ENCODE measurements at places on chromosomes 1 and 21.

GRCh38 chr1:182990413-182991144 lies 32.6 kb upstream of the LAMC1 start:
- no peak for DNase-seq

- no peak for DNase-seq
These were observed 9.9 kb downstream of the MYOM3 start for GRCh38 chr1:24101796-24102586.

DNA sequence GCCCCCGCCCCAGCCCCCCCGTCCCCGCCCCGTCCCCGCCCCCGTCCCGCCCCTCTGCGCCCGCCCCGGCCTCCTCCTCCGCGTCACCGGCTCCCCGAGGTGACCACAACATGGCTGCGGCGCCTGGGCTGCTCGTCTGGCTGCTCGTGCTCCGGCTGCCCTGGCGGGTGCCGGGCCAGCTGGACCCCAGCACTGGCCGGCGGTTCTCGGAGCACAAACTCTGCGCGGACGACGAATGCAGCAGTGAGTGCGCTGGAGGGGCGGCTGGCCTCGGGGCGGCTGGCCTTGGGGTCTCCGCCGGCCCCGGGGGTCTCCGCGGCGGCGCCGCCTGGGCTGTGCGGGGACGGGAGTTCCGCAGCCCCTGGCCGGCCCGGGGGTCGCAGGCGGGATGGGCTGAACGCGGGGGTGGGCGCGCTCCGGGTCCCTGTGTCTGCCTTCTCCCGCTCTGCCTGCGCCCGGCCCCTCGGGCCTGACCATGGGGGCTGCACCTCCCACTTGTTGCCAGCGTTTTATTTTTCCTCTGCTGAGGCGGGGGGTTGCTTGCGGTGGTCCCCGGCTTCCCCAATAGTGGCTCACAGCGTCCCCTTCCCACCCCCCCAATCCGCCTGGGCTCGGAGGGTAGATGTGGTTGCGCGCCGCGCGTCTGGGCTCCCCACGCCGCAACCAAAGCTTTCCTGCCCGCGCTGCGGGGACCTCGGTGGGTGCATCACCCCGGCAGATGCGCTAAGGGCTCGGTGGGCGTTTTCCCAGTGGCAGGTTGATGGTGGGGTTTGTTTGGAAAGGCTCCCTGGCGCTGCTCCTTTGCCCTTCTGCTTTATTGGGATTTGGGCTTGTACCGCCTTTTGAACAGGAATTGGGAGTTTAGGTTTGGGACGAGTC lies at the start of gene MIA3:
Gene MIA3, plus strand, starts transcription at position 97 of the 879 bp plus-strand sequence. Its CDS starts 14 bp downstream, at position 111.
- DNase-seq = no peak

DNA sequence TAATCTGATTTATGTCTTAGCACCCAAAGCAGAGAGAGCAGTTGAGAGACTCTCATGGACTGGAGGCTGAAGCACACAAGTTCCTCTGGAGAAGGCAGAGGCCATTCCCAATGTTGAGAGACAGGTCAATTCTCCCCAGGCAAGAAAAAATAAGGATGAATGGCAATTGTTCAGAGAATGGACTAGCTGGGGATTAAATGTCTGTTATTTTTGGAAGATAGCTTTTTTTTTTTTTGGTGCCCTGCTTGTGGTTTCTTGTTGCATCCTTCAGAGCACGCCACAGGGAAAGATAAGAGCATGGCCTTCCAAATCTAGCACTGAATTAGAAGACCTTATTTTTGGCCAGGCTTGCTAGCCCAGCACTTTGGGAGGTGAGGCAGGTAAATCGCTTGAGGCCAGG lies 65.6 kb upstream of the ERRFI1 start:
- no peak for DNase-seq

DNA sequence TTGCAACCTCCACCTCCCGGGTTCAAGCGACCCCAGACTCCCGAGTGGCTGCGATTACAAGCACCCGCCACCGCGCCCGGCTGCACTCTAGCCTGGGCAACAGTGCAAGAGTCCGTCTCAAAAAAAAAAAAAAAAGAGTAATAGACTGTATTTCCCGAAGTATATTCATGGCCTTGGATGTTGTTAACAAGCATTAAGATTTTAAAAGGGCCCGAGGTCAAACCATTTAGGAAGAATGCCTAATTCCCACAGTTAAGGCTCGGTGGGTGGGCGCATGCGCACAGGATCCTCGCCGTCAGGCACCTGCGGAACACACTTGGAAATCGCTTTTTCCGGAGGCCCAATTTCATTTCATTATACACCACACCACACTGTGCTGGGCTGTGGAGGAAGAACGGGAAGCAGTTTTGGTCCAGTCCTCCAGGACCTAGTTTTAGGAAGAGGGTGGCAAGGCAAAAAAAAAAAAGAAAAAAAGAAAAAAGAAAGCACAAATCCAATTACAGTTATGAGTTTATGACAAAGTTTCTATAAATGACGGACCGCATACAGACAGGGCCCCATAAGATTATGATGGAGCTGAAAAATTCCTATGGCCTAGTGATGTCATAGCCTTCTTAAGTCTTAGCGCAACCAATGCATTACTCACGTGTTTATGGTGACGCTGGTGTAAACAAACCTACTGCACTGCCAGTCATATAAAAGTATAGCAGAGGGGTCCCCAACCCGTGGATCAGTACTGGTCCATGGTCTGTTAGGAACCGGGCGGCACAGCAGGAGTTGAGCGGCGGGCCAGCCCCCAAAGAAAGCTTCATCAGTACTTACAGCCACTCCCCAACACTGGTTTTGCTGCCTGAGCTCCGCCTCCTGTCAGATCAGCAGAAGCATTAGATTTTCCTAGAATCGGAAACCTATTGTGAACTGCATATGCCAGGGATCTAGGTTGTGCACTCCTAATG lies 38.2 kb downstream of the H3-3A start:
- DNase-seq = no peak

GRCh38 chr1:32349211-32349708 lies 13.0 kb downstream of the FAM229A start:
- DNase-seq = no peak

DNA sequence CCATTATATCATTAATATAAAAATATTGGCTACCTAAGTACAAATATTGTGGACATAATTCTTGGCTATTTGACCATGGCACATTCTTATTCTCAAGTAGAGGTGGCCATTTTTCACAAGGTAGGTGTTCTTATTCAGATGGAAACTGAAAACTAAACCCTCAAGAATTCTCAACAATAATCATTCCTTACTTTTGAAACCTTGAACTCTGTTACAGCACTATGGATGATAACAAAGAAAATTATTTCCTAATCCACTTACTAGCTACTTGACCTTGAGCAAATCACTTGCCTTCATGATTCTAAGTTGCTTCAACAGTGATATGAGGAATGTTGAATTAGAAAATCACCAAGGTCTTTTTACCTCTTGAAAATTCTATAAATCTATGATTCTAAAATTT lies 482.2 kb downstream of the PTPRC start:
- no peak for DNase-seq

DNA sequence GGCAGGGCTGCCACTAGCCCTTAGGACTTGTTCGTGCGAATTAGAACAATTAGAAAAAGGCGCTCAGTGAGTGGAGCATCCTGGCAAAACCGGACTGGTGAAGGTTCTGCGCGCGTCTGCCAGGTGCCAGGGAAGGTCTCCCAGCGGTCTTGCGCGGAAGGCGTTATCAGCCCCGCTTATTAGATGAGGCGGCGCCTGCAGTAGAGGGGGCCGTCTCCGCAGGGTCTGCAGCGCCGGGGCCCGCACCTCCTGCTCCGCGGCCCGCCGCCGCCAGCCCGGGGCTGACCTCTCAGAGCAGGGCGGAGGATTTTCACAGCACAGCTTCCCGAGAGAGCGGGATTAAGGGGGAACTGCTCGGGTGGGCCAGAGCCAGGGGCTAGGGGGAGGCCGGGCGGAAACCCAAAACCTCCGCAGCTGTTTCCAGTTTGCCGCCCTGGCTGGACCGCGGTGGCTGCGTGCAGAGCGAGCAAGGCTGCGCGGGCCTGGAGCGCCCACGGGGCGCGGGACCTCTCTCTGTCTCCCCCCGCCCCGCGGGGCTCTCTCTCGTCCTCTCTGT lies 155.2 kb downstream of the FOXD2 start:
- no peak for DNase-seq

DNA sequence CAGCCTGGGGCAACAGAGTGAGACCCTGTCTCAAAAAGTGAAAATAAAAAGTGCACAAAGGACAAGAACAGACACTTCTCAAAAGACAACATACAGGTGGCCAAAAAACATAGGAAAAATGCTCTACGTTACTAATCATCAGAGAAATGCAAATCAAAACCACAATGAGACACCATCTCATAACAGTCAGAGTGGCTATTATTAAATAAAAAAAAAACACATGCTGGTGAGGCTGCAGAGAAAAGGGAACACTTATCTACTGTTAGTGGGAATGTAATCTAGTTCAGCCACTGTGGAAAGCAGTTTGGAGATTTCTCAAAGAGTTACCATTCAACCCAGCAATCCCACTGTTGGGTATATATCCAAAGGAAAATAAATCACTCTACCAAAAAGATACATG lies 173.2 kb downstream of the SMYD3 start:
- DNase-seq = no peak

GRCh38 chr1:165162671-165163241 lies 193.8 kb downstream of the LMX1A start:
- DNase-seq = no peak

DNA sequence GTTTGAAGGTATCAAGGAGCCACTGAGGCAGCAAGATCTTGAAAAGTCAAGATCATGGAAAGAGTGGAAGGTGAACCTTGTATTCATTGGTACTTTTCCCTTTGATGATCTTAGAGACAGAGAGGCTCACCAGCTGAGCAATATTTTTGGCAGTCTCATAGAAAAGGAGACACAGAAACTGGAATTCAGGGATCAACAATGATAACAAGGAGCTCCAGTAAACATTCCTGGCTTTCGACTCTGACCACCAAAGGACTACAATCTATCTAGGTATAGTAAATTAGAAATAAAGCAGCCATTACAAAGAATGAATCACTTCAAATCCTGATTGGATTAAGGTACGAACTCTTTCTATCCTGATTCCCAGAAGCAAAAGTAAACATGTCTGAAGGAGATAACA lies 615.4 kb downstream of the KIF26B start:
- DNase-seq = no peak

- no peak for DNase-seq
These were observed 2.4 kb upstream of the PARS2 start for GRCh38 chr1:54766726-54767125.

DNA sequence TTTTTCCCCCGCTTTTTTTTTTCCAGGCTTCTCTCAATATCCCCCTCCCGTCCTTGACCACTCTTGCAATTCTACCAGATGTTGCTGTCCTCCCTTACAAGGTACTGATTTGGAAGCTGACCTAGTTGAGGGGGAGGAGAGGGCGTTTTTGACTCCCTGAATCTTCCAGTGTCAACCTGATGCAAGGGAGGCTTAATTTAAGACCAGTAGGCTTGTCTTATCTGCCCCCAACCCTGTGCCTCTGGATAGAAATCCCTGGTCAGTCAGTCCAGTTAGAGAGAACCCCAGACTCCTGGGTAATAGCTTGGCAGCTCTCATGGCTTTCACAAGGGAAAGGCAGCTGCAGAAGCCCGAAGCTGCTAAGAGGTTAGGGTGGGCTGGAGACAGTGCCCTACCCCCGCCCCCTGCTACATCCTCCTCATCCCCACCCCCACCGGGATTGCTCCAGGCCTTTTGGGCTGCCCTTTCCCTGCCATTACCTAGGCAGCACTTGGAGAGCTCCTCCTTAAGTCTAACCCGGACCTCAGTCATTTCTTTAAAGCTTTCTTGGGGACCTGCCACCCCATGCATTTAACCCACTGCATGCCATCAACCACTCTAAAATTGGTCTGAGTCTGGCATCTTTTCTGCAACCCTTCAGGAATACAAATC lies 3.6 kb downstream of the ACKR1 start:
- DNase-seq = no peak

DNA sequence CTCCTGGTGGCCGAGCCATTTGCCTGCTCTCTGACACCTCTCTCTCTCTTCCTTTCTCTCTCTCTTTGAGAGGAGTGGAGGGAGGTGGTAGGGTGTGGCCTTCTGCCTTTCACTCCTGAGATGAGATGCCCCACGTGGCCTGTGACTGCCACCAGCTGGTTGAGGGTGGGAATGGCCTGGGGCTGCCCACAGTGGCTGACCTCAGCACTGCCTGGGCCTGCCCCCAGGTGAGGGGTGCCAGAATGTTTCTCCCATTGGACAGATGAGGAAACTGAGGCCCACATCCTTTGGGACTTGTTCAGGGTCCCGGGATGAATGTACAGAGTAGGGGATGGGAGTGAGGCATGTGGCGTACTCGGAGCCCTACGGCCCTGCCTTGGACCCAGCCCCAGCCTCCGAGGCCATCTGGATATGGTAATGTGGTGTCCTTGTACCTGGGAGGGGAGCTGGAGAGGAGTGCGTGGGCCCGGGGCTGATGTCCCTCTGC lies 12.7 kb upstream of the C1orf167 start:
- no peak for DNase-seq
